NCI-H526 (cell line): ENCODE measurements at places on chromosomes 1 and 21.

GRCh38 chr1:238606896-238607295 lies 716.2 kb upstream of the ZP4 start:
- DNase-seq: no peak

DNA sequence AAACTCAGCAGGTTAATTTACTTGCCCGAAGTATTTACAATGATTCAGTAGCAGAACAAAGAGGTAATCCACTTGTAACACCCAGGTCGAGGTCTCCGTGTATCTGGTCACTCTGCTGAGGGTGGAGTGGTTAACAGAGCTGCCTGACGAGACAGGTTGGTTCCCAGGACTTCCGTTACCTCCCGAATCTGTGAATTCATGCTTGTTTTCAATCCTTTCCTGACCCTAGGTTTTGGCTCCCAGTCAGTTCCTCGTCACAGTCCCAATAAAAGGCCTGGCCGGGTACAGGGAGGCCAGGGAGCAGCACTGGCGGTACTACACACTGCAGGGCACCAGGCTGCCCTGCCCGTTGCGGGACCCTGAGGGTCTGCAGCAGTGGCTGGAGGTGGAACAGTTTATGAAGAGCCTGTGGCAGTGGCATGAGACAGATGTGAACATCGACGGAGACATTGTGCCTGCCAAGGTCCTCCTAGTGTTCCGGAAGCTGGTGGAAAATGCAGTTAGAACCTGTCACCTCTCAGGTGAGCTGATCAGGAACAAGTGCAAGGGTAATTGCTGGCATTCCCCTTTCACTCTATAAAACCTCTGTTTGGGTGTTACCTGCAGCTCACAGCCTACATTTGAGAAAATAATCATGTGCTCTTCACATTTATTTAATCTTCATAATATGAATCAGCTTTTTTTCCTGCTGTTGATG lies 12.8 kb downstream of the MAB21L3 start:
- no peak for DNase-seq

GRCh38 chr21:38853421-38853919 lies 47.7 kb downstream of the ETS2 start:
- no peak for DNase-seq

DNA sequence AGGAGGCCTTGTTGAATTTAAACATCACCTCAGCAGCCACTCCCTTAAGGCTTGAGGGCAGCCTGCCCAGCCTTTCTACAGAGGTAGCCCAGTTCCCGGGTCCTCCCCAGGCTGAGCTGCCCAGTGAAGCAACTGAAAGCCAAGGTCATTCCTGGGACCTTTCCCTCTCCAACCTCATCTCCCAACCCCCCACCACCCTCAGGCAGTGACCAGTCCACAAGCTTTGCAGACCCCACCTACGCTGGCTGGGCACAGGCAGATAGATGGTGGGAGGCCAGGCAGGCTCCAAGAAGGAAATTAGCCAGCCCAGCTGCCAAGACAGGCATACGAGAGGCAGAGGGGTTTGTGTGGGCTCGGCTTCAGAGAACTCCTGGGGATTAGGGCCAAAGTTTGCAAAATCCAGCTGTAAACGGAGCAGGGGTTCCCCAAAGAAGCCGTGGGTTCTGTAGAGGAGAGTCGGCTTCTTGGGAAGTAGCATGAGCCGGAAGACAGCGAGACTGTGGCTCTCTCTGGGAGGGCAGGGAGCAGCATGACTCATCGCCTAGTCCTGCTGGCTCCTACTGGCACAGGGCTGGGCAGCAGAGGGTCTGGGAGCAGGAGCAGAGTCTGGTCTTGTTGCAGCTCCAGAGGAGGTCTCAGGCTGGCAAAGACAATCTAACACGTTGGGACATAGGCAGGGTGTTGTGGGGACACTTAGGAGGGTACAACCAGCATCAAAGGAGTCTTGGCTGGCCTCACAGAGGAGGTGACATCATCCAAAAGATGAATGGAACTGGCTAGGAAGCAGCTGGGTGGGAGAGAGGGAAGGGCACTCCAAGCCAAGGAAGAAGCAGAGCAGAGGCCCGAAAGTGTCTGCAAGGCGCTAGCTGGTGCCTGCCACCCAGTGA lies 2.8 kb upstream of the ZC3H12A start:
- DNase-seq: no peak

GRCh38 chr1:196450143-196451095 lies 157.8 kb downstream of the KCNT2 start:
- peak; percentile 0 for DNase-seq

- no peak for DNase-seq
Measured at GRCh38 chr1:85413169-85413568, 51.8 kb downstream of the DDAH1 start.

DNA sequence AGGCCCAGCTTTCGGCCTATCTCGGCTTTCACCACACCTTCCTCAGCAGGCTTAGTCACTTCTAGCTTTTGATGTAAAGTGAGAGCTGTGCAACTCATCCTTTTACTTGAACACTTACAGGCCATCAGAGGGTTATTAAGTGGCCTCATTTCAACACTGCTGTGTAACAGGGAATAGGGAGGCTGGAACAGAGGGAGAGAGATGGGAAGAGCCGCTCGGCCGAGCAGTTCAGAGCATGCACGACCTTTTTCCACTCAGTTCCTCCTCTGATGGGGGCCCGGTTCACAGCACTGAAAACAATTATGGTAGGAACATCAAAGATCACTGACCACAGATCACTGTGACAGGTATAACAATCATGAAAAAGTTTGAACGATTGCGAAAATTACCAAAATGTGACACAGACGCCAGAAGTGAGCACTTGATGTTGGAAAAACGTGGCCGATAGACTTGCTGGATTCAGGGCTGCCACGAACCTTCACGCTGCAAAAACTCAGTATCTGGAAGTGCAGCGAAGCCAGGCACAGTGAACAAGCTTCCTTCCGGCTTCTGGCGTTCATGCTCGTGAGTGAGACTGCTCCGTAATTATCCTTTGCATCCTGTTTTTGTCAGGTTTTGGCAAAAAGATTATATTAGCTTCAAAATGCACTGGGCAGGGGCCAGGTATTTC lies 28.6 kb downstream of the AGPAT3 start:
- no peak for DNase-seq

- no peak for DNase-seq
Measured at GRCh38 chr21:17402937-17403336, 109.9 kb upstream of the CXADR start.

DNA sequence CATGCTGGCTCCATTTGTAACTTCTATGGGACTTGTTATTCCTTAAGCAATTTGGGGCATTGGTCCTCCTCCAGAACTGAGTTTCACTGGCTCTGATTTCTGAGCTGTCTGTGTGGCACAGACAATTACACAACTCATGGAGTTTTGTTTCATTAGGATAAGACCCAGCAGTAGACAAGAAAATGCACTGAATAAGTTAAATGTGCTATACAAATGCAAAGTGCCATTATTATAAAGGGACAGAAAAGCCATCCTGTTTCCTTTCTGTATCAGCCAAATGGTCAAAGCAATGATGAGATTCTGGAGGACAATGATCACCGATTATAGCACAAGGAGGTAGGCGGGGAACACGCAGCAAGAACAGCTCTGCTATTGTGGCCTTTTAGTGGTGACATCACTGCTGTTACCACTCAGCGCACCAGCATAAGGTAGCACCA lies 81.9 kb downstream of the CNIH3 start:
- DNase-seq: no peak

DNA sequence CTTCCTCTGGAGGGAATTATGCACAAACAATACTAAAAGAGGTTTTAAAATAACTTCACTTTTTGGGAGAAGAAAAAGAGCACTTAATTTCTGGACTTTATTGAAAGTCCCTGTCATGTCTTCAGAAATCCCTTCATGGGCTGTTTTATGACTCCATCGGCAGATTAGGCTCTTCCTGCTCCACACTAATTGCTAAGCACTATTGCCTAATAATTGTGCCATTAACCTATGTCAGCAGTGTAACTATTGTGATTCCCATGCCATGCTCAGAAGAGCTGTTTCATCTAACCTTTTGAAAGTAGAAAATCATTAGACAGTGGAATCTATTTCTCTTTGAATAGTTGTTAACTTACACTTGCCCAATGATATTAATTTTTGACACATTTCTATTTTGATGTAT lies 489.3 kb upstream of the RUNX1 start:
- DNase-seq: no peak

DNA sequence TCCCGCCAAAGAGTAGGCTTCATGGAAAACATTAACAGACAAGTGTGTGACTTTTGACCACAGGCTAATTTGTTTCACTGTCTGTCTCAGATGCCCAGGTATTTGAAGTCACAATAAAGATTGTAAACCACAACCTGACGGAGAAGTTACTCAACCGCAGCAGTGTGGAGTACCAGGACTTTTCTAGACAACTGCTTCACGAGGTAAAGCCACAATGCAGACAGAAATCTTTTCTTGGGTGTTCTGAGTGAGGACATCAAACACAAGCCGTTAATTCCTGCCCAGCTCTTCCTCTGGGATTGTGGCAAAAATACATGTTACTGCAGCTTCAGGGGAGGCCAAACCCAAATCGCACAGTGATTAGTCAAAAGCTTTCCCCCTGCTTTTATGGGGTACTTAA lies 31.0 kb downstream of the UMODL1 start:
- no peak for DNase-seq

- no peak for DNase-seq
Measured at GRCh38 chr1:63523738-63524137, 413 bp downstream of the EFCAB7 start.

GRCh38 chr1:63901094-63901493 lies 127.3 kb downstream of the ROR1 start:
- no peak for DNase-seq

DNA sequence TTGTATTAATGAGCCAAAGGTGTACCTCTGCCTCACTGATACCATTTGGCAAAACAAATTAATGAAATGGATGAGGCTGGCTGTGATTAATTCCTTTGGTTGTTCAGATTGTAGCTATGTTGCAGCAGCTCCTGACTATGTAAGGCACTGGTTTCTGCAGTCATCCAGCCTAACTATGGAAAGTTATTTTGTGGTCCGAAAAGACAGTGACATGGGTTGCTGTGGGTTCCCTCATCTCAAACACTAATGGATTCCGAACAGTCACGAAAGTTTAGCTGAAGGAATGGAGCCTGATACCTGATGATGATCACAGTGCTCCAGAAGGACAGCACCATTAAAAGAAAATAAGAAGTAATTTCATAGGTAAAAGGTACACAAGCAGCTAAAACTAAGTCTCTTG lies 42.6 kb downstream of the WASF2 start:
- DNase-seq: no peak

GRCh38 chr1:172732427-172732826 lies 73.5 kb downstream of the FASLG start:
- DNase-seq: no peak

DNA sequence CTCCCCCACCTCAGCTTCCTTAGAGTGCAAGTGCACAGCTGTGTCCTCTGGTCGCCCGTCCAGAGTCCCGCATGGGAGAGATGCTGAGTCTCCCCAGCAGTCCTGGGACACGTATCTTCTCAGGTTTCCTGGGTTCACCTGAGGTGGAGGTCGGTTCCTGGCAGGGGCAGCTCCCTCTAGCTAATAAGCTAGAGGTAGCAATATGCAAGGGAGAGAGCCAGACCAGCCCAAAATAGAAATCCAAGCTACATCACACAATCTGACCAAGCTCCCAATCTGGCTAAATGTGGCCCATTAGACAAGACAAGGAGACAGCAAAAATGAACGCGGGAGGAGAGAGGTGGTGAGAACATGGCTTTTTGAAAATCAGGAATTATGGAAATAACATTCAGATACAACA lies 30.9 kb upstream of the CADM3 start:
- DNase-seq: no peak

DNA sequence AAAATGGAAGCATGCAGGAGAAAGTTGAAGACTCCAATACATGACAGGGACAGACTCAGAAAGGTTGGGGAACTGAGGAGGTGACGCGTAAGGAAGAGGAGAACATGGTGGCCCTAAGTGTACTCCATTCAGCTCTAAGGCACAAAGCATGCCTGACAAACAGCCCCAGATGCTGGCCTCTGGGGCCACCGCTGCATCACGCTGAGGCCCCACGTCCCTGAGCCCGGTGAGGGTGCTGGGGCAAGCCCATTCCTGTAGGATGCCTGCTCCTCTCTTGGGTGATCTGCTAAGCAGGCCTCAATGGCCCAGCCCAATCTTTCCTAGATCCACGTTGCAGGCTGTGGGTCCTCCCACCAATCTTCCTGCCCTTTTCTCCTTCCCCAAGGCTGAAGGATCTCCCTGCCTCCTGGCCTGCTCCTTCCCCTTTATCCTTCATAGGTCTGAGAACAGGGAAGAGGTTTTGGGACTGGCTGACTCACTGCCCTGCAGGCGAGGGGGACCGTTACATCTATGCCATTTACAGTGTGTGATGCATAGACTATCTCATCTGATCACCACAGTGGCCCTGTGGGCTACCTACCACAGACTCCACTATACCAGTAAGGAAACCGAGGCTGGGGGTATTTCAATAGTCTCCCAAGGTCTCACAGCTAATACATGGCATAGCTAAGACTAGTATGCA lies 16.8 kb upstream of the NID1 start:
- no peak for DNase-seq

- DNase-seq: peak; percentile 72
Measured at GRCh38 chr1:55214212-55214933, 791 bp downstream of the USP24 start.

DNA sequence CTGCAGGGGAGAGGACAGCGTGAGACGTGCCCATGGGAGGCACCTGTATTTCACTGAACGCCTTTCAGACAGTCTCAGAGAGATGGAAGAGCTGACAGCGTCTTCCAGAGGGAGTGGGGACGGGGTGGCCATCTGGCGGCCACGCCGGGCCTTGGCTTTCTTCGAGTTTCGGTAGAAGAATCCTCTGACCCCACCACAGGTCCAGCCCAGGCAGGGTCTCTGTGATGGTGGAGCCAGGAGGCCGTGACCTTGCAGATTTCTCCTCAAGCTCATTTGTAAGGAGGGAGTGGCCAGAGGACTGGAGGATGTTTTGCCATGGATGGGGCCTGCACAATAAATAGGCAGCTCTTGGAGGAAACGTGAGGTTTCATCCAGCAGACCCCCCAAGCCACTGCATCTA lies 47.6 kb upstream of the ADARB1 start:
- DNase-seq: no peak

DNA sequence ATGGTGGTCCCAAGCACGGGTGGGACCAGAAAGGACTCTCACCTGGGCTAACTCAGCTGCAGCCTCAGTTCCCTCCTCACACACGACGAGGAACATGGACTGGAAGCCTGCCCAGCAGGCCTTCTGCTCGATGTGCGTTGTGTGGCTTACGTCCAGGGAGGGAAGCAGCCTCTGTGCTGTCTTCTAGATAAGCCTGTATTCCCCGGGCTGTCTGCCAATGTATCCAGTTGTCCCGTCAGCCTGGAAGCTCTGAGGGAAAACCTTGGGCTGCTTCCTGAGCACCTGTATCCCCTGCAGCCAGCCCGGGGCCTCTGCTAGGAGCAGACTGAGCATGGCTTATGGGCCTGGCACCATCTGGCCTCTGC lies 10.5 kb downstream of the PCSK9 start:
- no peak for DNase-seq

DNA sequence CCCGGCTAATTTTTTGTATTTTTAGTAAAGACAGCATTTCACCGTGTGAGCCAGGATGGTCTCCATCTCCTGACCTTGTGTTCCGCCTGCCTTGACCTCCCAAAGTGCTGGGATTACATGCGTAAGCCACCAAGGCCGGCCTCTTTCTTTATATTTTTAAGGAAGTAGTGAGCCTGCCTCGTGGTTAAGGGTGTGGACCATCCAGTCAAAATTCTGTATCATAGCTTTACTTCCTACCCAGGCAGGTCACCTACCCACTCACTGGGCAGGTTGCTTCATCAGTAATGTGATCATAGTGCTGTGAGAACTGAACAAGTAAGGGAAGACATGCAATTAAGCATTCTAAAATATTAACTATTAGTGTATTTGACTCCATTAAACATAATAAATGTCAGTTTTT lies 8.1 kb upstream of the ACOT7 start:
- DNase-seq: no peak
